ENCODE measurements at places on chromosomes 16 and 17.

- no peak for DNase-seq
These were observed 29.4 kb downstream of the TANC2 start for GRCh38 chr17:62995377-62995885.

DNA sequence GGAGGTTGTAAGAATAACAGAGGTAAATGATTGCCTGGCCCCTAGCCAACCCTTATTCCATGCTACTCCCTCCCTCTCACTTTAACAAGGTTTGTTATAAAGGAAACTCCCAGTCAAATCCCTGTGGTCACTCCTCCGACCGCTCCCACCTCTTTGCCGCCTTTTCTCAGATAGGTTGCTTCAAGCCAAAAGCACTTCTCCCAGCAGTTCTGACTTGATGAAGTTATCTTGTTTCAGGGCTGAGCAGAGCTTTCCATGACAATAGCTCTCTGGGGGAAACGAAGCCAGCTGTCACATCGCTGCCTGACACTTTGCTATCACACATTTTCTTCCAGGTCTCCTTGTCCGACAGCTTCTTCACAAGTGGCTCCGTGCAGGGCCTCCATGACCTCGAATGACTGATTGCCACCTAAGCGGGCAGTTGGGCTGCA is 278.6 kb downstream of the HAPSTR1 start:
- no peak for DNase-seq

DNA sequence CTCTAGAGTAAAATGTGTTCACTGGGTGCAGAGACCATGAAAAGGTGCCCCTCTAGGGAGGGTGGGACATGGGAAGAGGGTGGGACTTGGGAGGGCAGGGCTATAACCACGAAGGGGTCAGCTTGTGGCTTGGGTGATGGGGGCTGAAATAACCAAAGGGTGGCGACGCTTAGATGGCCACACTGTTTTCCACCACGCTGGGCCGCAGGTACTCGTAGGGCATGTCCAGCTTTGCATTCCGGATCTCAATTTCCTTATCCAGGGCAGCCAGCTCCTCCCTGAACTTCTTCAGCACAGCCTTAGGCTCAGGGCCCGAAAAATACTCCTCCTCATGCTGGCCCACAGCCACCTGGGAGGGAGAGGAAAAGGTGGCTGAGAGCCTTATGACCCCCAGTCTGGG is 10.0 kb downstream of the ALOX15 start:
- no peak for DNase-seq

DNA sequence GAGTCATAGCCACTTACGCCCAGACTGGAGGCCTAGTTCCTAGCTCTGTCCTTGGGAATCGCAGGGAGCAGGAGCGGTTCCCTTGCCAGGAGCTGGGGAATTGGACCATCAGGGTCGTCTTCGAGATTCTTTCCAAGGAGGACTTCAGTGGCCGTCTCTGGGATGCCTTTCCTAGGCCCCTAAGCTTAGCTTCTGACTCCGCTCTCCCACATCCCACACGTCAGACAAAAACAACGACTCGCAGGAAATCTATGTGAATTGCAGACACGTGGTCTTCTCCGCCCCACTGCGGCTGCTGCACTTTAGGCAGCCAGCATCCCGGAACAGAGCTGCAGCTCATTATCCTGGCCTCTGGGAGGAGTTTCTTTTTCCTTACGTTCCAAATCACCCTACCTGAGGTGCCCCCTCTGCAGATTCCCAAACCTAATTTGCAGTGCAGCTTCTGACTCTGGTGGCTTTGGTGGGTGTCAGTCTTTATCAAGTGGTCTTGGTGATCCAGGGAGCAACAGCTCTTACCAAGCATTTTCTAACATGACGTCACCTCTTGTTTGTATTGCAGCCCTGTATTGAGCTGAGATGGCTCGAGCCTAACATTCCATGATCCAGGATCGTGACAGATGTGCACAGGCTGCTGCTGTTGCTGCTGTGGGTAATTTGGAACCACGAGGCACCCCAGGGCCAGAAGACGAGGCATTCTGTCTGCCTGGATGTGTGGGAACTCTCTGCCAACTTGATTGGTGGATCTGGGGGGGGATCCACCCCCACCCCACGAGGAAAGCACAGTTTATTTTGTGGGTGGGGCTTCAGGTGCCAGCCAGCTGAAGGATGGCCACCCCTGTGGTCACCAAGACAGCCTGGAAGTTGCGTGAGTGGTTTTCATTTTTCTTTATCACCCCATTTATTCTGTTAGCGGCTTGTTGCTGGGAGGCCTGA is 1.1 kb downstream of the KATNB1 start:
- no peak for DNase-seq

DNA sequence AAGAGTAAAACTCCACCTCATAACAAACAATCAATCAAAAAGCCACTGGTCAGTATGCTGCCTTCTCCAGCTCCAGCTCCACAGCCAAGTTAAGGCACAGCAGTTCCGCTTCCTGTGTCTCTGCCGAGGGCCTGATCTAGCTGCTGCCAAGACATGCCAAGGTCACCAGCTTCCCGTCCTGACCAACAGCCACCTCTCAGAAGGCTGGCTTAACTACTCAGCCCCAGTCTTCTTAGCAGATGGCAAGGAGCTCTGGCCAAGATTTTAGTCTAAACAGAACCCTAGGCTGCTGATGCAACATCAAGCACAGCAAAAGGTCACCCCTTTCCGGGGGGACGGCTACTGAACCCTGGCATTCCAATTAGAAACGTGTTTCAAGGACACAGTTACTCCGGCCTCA is 17.7 kb upstream of the MNT start:
- DNase-seq, result no peak

Measured in stimulated activated CD8-positive, alpha-beta memory T cell treated with anti-CD3 and anti-CD28 coated beads, Interleukin-15, amount 100 ng/mL, for 1 hour (primary cell).